MCF 10A (cell line): ENCODE measurements at places on chromosomes 7 and 10. TPM values are rescaled to one million over a fixed set of nuclear protein-coding genes. Genes with fewer than 3 reads are reported as not detected.

The ZNF804B gene
- not detected in 2 replicates for total RNA-seq

GRCh38 chr10:62121187-62121530 is 147.5 kb downstream of the RTKN2 start:
- H3K27me3 ChIP-seq, result no peaks in the 10 kb centered on the region
- no peak overlapping the region for H3K27ac ChIP-seq
- no peak for DNase-seq
- no peaks in the 10 kb centered on the region for H3K4me1 ChIP-seq
- no peaks in the 10 kb centered on the region for H3K36me3 ChIP-seq
- H3K4me3 ChIP-seq, result no peak overlapping the region

The KLHDC10 gene
- 25.8 and 36.9 TPM in 2 replicates for total RNA-seq

DNA sequence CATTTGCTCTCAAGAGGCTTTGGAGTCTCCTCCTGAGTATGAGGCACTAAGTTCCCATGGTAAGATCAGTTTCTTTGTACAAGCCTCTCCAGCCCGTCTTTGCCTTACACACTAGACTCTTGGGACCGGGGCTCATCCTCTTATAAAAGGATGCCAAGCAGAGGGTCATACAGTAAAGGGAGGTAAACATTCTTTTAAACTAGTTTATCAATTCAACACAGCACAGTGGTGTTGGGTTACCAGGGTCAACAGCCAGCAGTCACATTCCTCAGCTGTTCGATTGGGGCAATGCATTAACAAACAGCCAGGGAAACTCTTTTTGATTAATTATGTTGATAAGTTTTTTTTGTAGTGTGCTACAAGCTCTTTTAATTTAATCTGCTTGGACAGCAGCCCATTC is 37.8 kb downstream of the HHEX start:
- H3K4me3 ChIP-seq, result no peak overlapping the region
- H3K4me1 ChIP-seq, result no peaks in the 10 kb centered on the region
- H3K27ac ChIP-seq, result no peak overlapping the region
- DNase-seq, result no peak

The TRIM73 gene
- total RNA-seq, result 1.8 and 3.7 TPM in 2 replicates

GRCh38 chr7:37283716-37284115 is 164.9 kb downstream of the ELMO1 start:
- no peaks in the 10 kb centered on the region for H3K27me3 ChIP-seq
- no peaks in the 10 kb centered on the region for H3K36me3 ChIP-seq
- no peak for DNase-seq
- H3K4me3 ChIP-seq, result no peak overlapping the region
- peaks cover 6% of the 10 kb centered on the region for H3K4me1 ChIP-seq
- H3K27ac ChIP-seq, result no peak overlapping the region

The SEMA3E gene
- total RNA-seq, result 0.29 and 0.51 TPM in 2 replicates

DNA sequence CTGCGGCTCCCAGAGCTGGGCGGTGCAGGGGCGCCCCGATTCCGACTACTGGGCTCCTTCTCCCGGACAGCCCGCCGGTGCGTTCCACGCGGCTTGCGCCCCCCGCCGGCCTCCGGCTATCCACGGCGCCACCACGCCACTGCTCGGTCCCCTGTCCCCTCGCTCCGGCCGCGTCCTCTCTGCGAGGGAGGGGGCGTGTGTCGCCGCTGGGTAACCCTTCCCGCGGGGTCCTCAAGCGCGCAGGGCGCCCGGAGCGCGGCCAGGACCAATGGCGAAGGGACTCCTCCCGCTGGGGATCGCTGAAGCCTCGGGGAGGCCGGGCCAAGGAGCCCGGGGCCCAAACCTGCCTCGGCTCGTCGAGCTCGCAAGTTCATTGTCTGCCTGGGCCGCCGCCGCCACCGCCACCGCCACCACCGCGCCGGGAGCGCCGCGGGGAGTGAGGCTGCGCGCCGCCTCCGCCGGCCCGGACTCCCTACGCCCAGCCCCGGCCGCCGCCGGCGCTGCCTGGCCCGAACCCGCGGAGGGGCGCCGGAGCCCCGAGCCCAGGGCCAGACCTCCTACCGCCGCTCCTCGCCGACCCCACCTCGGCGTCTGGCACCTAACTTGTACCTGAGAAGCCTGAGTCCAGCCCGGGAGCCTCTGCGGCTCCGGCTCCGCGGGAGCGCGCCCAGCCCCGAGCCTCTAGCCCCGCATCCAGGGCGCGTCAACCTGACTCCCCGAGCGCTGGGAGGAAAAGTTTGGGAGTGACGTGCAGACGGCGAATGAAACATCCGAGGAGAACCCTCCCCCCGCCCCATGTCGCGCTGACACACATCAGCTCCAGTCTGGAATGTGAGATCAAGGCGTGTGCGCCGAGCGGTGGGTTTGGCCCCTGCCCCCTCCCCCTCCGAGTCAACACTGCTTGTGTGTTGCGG is at the start of gene CHST15:
TSS of gene CHST15 (minus strand) at position 739 of the 914 bp plus-strand sequence. CDS start 47,386 bp downstream, outside the sequence.
- H3K27me3 ChIP-seq, result no peaks in the 10 kb centered on the region
- H3K4me3 ChIP-seq, result peak within 1 kb of the TSS; percentile 79
- peaks cover 6% of the 10 kb centered on the region for H3K36me3 ChIP-seq
- H3K4me1 ChIP-seq, result peaks cover 25% of the 10 kb centered on the region
- H3K27ac ChIP-seq, result peak within 1 kb of the TSS; percentile 54

- H3K4me1 ChIP-seq, result no peaks in the 10 kb centered on the region
- H3K27ac ChIP-seq, result peak overlapping the region; percentile 92
- no peak for DNase-seq
Observed at GRCh38 chr10:25017154-25017590, 760 bp downstream of the THNSL1 start.

DNA sequence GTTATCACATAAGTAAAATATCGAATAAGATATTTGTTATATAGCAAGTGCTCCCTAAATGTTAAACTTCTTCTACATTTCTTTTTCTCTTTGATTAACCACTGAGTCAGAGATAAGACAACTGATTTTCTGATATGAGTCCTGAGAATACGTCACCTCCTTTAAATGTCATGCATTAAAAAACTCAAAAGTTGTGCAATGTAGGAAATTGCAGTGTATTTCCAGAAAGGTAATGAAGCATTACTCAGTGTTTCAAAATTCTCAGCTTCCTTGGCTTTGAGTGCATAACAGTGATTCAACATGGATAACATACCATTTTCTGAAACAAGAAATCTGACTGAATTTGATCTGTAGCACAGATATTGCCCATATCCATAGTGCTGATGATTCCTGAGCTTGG is 155.8 kb downstream of the BMPER start:
- peak; percentile 76 for DNase-seq
- H3K27ac ChIP-seq, result peak overlapping the region; percentile 64
- peaks cover 33% of the 10 kb centered on the region for H3K4me1 ChIP-seq
- H3K4me3 ChIP-seq, result peak overlapping the region; percentile 8

The MET gene
- 129 and 154 TPM in 2 replicates for total RNA-seq

DNA sequence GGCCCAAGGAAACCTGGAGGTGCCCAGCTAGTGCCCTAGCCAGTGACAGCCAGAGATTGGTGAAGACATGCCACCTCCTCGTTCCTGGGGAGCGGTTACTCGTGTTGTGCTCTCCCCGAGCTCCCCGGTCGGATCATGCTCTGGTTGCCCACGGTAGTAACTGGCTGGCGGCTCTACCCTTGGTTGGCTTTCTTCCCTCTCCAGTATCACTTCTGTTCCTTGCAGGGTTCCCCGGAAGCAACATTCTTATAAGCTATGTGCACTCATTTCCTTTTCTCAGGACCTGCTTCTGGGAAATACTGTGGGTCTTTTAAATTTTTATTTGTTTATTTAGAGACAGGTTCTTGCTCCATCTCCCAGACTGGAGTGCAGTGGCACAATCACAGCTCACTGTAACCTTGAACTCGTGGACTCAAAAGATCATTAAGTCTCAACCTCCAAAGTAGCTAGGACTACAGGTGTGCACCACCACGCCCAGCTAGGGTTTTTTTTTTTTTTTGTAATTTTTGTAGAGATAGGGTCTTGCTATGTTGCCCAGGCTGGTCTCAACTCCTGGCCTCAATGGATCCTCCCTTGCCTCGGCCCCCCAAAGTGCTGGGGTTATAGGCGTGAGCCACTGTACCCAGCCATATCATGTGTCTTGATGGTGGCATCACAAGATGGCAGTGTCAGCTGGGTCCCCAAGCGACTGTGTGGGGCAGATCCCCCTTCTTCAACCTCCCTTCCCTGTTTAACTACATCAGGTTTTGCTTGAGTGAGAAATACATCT is 6.9 kb upstream of the CALHM1 start:
- H3K36me3 ChIP-seq, result peaks cover 6% of the 10 kb centered on the region
- no peak overlapping the region for H3K27ac ChIP-seq
- no peaks in the 10 kb centered on the region for H3K4me1 ChIP-seq

DNA sequence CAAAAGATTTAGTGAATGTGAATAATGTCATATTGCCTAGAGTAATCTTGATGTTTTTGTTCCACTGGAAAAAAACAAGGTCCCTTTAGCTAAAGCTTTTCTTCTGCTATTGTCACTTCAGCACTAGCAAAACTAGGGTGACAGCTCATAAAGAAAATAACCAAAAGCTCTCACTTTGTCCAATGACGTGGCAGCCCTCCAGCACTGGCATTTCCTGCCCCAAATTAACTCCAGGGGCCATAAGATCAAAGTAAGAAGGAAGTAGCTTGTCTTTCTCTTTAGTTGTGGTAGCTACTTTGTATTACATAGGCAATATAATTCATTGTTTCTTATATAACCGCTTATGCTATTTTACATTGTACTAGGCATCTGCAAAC is 47.3 kb downstream of the LRRN3 start:
- H3K4me3 ChIP-seq, result no peak overlapping the region
- no peaks in the 10 kb centered on the region for H3K27me3 ChIP-seq
- peaks cover 7% of the 10 kb centered on the region for H3K4me1 ChIP-seq
- peaks cover 4% of the 10 kb centered on the region for H3K36me3 ChIP-seq

- H3K27me3 ChIP-seq, result no peaks in the 10 kb centered on the region
- H3K4me3 ChIP-seq, result no peak overlapping the region
- no peak for DNase-seq
- no peaks in the 10 kb centered on the region for H3K36me3 ChIP-seq
- peaks cover 4% of the 10 kb centered on the region for H3K4me1 ChIP-seq
- no peak overlapping the region for H3K27ac ChIP-seq
Observed at GRCh38 chr10:63760034-63760707, 239.0 kb downstream of the REEP3 start.

- no peak for DNase-seq
- peaks cover 22% of the 10 kb centered on the region for H3K4me1 ChIP-seq
- H3K27me3 ChIP-seq, result no peaks in the 10 kb centered on the region
Observed at GRCh38 chr10:23376229-23376655, 31.6 kb upstream of the C10orf67 start.

The PDE1C gene
- 0.14 and 0.27 TPM in 2 replicates for total RNA-seq

DNA sequence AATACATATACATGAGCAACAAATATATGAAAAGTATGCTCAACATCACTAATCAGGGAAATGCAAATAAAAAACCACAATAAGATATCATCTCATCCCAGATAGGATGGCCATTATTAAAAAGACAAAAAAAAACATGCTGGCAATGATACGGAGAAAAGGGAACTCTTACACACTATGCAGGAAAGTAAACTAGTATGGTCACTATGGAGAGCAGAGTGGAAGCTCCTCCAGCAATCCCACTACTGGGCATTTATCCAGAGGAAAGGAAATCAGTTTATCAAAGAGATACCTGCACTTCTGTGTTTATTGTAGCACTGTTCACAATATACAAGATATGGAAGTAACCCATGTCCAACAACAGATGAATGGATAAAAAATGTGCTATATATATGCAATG is 217.5 kb downstream of the SDK1 start:
- peak; percentile 5 for DNase-seq
- H3K27me3 ChIP-seq, result no peaks in the 10 kb centered on the region
- H3K4me3 ChIP-seq, result no peak overlapping the region
- peaks cover 4% of the 10 kb centered on the region for H3K4me1 ChIP-seq
- H3K36me3 ChIP-seq, result no peaks in the 10 kb centered on the region
- no peak overlapping the region for H3K27ac ChIP-seq

GRCh38 chr7:145474009-145474686 is 638.3 kb upstream of the TPK1 start:
- H3K4me3 ChIP-seq, result peak overlapping the region; percentile 2
- H3K27me3 ChIP-seq, result no peaks in the 10 kb centered on the region
- no peak for DNase-seq
